Stimulated activated CD4-positive, alpha-beta T cell treated with anti-CD3 and anti-CD28 coated beads, TNF-alpha, amount 100 ng/mL, for 1 hour (primary cell): ENCODE measurements at places on chromosomes 7 and 10.

DNA sequence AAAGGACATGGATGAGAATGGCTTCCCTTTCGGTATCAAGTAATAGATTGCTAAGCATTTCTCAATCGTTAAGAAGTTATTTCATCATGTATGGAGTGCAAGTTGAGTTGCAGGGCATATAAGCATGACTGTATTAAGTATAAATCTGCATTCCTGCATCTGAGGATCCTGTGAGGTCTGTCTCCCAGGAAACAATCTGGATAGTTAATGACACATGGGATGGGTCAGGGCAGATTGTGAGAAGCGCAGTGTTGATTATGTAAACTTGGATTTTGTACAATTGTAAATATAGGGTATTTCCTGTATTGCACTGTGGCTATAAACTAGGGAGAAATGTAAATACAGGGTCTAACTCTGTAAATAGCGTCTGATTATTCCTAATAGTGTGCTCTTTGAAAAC, 102.6 kb downstream of the PLXDC2 start:
- no peak for DNase-seq

- no peak for DNase-seq
These were observed 34.9 kb downstream of the CALML3 start for GRCh38 chr10:5559642-5560141.

- no peak for DNase-seq
These were observed 90.9 kb upstream of the MKI67 start for GRCh38 chr10:128217136-128217535.

GRCh38 chr7:83976302-83976701, 218.3 kb downstream of the SEMA3A start:
- no peak for DNase-seq

- no peak for DNase-seq
These were observed 125.2 kb upstream of the RET start for GRCh38 chr10:42951486-42952251.

- no peak for DNase-seq
These were observed 151.5 kb downstream of the WDR11 start for GRCh38 chr10:121002586-121003205.

DNA sequence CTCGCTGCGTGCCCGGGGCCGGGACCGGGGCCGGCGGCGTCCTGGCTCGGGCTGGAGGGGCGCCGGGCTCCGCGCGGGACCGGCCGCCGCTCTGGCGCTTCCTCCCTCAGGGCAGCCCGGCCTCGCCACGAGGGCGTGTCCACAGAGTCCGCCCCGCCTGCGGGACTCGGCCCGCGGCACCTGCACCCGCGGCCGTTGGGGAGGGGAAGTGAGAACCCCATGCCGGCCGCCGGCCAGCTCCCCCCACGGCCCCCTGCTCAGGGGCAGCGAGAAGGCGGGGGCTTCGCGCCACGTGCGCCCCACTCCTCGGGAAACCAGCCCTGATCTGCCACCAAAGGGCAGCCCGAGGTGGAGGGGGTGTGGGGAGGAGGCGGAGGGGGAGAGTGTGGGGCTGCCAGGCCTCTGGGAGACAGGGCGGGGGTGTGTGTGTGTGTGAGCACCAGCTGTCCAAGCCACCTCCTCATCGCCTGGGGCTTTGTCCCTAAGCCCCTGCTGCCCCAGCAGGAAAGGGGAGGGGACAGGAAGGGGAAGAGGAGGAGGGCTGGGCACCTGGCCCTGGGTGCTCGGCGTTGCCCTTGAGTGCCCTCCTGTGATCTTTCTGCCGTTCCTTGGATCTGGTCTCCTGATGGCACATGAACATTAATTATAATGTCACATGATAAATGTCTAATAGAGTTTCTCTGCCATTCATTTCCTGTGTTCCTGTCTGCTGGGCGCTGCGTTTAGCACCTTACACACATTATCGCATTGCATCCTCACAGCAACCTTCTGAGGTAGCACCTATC, at the start of gene PIK3AP1:
TSS of gene PIK3AP1 (minus strand) at position 93 of the 785 bp plus-strand sequence. CDS start 120 bp downstream, outside the sequence.
- DNase-seq = peak; percentile 16

DNA sequence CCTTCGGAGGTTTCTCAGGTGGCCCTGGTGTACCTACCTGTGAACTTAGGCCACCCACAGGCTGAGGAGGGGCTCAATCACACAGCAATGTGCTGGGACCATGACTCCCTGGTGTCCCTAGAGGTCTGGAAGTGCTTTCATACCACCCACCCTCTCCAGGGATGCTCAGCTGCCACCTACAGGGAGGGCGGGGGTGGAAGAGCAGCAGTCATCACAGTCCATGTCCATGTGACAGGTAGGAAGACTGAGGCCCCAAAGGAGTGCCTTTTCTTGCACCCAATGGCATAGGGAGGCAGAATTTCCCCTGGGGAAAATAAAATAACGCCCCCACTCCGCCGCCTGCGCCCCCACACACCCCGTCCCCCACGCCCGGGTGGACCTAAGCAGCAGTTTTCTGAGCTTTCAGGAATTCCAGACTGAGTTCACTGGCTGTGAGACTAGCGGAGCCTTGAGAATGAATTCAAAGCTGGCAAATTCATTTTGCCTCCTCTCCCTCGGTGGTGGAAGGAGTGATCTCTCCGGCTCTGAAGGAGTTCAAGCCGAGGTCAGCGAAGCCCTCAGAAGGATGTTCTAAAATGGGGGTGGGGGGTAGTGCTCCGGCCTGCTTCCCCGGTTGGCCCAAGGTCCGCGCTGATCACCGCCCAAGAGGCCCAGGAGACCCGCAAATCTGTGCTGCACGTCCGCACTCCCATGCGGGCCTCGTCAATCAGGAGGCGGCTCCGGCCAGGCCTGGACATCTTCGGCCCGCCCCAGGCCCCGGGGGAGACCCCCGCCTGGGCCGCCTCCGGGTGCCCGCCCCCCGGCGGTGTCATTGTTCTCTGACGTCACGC, 2.1 kb upstream of the ZMIZ1 start:
- DNase-seq = no peak

DNA sequence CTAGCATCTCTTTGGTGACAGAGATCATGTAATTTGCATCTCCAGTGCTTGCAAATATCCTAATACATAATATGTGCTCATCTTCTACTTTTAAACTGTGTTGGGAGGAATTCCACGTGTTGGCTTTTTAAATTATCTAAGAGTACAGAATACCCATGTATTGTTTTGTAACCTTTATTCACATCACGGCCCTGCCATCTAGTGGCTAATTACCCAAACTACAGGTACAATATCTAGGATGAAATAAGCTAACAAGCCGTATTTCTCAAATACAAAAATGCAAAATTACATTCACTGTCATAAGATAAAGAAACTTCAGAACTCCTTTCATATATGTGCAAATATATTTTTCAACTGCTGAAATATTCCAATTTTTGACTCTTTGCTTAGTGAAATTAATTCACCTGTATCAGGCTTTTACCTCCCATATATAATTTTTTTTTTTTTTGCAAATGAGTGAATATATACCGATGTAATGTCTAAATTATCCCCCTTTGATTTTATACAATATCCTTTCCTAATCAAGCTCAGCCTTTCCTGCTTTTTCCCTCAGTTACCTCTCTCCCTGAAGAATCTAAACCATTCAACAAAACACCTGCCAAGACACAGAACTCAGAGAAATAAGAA, 30.3 kb upstream of the LSM8 start:
- DNase-seq = no peak

DNA sequence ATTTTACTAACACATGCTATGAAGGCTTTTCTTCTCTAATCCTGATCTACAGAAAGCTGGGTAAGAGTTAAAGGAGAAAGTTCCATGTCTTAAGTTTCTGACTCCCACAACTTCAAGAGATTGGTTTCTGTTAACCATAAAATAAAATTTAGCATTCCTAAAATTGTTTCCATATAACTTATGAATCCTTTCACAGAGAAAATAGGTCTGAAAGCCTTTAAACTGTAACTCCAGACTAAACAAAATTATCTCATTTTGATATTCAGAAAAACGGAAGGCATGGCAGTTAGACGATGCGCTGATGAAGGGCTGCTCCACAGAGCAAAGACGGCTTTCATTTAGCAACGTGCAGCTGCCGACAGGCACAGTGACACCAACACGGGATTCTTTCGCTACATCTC, 133.3 kb downstream of the SLC25A13 start:
- no peak for DNase-seq

- DNase-seq = no peak
These were observed 57.2 kb upstream of the OPALIN start for GRCh38 chr10:96415891-96416554.

DNA sequence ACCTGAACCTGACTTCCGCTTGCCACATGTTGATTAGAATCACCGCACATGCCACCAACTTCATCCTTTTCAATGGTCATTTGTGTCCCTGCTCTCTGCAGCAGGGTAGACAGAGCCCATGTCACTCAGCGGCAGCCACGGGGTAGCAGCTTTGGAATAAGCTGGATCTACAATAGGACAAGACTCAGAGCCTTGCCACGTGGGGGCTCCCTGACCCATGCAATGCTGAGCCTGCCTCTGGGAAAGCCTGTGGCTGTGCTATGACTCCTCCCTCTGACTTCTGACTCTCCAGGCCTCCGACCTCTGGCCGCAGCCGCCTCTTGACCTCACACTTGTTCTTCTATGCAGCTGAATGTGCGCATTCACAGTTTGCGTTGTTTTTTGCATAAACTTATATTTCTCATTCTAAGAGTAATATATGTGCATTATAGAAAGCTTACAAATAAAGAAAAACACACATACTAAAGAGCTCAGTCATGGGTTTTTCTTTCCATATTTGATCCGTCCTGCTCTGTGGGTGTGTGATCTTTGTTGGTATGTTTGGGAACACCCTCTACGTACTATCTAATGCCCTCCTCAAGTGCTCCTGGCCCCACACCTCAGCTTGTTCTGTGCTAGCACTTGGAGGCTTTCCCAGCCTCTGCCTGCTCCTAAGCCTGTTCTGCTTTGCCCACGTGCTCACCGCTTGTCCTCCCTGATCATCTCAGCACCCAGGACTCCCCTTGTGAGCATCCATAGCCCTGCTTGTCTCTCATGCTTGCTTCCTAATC, 198.0 kb upstream of the MKI67 start:
- no peak for DNase-seq

GRCh38 chr7:79272066-79272669, 181.3 kb downstream of the MAGI2 start:
- DNase-seq = no peak

- DNase-seq = no peak
These were observed 395.5 kb upstream of the POM121L12 start for GRCh38 chr7:52639981-52640380.

GRCh38 chr10:21401196-21401595, 124.3 kb downstream of the SKIDA1 start:
- no peak for DNase-seq

DNA sequence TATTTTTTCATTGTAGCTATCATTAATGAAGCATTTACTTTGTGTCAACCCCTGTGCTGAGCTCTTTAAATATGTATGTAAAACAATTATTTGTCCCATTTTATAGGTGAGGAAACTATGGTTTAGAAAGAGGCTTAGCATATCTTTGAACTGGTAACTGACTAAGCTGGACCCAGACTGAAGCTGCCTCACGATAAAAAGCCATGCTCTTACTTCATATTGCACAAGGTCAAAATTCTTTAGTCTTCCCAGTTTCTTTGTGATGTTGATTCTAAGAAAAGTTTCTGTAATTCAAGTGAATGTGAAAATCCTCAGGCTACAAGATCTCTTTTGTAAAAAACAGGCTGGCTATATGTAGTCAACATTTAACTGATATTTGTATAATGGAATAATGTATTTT, 46.6 kb upstream of the SLC16A12 start:
- no peak for DNase-seq

GRCh38 chr10:116829711-116830110, 19.6 kb upstream of the ENO4 start:
- DNase-seq = no peak

- DNase-seq = no peak
These were observed 32.8 kb downstream of the CPVL start for GRCh38 chr7:29113384-29114102.

GRCh38 chr7:107078517-107078966, 34.0 kb downstream of the PRKAR2B start:
- DNase-seq = no peak

- no peak for DNase-seq
These were observed 34.0 kb upstream of the PDGFA start for GRCh38 chr7:553636-554111.

GRCh38 chr7:2724453-2725177, 36.6 kb downstream of the AMZ1 start:
- no peak for DNase-seq

GRCh38 chr7:158993591-158993990, 137.2 kb downstream of the DYNC2I1 start:
- no peak for DNase-seq

GRCh38 chr10:44416936-44417335, 32.0 kb upstream of the CXCL12 start:
- DNase-seq = no peak

DNA sequence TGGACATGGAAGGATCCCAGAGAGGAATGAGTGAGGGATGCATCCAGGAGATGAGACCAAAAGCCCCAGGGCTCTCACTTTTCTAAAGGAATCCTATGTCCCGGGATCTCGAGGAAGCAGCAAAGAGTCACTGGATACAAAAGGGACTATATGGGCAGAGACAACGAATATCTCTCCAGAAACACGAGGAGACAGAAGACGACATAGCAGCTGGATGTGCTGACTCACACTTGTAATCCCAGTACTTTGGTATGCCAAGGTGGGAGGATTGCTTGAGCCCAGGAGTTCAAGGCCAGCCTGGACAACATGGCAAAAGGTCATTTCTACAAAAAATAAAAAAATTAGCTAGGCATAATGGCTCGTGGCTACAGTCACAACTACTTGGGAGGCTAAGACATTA, 24.7 kb upstream of the MSMB start:
- DNase-seq = no peak
